Left lung (tissue), 14 donors: ENCODE measurements at places on chromosomes 2 and 18. TPM values are rescaled to one million over a fixed set of nuclear protein-coding genes. Genes with fewer than 3 reads are reported as not detected.

- DNase-seq = peak; percentile 84
- H3K4me3 ChIP-seq = no peak overlapping the region
- H3K36me3 ChIP-seq = no peaks in the 10 kb centered on the region
Measured at GRCh38 chr2:26946841-26947784, 23.3 kb upstream of the MAPRE3 start.

DNA sequence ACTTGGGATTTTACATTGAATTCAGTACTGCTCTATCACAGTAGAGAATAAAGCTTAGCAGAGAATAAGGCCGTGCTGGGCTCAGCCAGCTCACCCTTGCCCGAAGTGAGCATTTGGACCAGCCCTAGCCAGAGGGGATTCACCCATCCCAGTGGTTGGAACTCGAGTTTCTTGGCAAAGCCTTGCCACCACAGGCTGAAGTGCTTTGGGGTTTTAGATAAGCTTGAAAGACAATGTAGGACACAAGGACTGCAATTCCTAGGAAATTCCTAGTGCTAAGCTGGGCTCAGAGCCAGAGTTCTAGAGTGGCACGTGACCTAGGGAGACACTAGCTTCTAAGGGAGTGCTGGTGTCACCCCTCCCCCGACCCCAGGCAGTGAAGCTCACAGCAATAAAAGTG, 28.0 kb downstream of the SERPINB11 start:
- no peak overlapping the region for H3K4me3 ChIP-seq
- no peaks in the 10 kb centered on the region for H3K4me1 ChIP-seq
- no peak overlapping the region for H3K27ac ChIP-seq
- no peak for DNase-seq

- peaks cover 7% of the 10 kb centered on the region for H3K4me1 ChIP-seq
- no peaks in the 10 kb centered on the region for H3K36me3 ChIP-seq
- DNase-seq = peak; percentile 75
Measured at GRCh38 chr2:96145036-96145847, at the start of gene DUSP2. Gene DUSP2 (minus strand): TSS chr2:96145440. CDS start chr2:96145354, 86 bp downstream.

DNA sequence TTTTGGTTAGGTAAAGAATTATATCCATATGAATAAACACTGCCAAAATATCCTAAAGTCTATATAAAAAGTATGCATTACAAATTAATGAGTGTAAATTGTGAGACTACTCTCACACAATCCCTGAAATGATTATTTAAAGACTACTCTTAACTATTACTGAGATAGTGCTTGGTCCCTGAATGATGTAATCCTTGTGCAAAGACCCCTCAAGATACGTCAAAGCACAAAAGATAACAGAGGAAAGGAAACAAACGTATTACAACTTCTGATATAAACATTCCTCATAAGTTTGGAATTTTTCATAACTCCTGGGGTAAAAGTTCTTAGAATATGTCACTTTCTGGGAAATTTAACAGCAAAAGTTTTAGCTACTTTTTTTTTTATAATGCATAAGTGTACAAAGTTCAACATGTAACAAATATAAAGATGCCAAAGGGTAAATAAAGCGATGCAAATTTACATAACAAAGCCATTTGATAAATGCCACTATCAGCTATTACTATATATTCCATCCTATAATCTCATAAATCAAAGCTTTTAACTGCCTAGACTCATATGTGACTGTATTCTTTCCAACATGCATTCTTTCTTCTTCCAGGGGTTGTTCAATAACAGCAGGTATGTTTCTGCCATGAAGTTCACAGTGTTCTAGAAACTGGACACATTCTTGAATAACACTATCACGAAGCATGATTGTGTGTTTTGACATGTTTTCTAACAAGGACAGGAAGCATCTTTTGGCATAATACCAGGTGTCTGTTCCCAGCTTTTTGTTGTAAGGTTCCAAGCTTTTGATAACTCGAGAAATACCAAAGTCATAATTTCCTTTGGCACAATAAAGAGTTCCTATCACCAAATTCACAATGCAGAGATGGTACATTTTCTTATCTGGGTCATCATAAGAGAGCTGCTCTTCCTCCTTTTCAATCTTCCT, 158.0 kb downstream of the AGPS start:
- H3K27me3 ChIP-seq = no peaks in the 10 kb centered on the region
- no peak overlapping the region for H3K27ac ChIP-seq
- peaks cover 4% of the 10 kb centered on the region for H3K4me1 ChIP-seq
- H3K4me3 ChIP-seq = no peak overlapping the region

Gene MC4R
- 0.17 TPM for total RNA-seq

Gene IL36RN
- total RNA-seq = not detected
